ENCODE measurements at places on chromosomes 7 and 10. TPM values are rescaled to one million over a fixed set of nuclear protein-coding genes. Genes with fewer than 3 reads are reported as not detected.

SEMA3A gene
- total RNA-seq = 17.3 TPM

XRCC2 gene
- total RNA-seq = 4.1 TPM

UCN3 gene
- not detected for total RNA-seq

ZNF365 gene
- total RNA-seq = 0.35 TPM

ACBD7 gene
- total RNA-seq = 5.1 TPM

SSMEM1 gene
- total RNA-seq = not detected

ANAPC16 gene
- total RNA-seq = 105 TPM

CDC14C gene
- total RNA-seq = not detected

ANKRD2 gene
- total RNA-seq = 1.6 TPM

IDE gene
- 18.2 TPM for total RNA-seq

GPR37 gene
- total RNA-seq = 3.2 TPM

GALNT17 gene
- 10.8 TPM for total RNA-seq

TCF7L2 gene
- total RNA-seq = 21.4 TPM

CDK14 gene
- 69.2 TPM for total RNA-seq

OPN4 gene
- total RNA-seq = not detected

LRRD1 gene
- total RNA-seq = 0.82 TPM

Measured in metanephros (tissue), 2 donors.